Activated CD4-positive, alpha-beta T cell treated with anti-CD3 and anti-CD28 coated beads, Interleukin-2, amount 50 U/mL, for 1 hour (primary cell): ENCODE measurements at places on chromosomes 16 and 17.

GRCh38 chr17:76996741-76997694 lies 128.8 kb downstream of the MGAT5B start:
- DNase-seq = no peak

DNA sequence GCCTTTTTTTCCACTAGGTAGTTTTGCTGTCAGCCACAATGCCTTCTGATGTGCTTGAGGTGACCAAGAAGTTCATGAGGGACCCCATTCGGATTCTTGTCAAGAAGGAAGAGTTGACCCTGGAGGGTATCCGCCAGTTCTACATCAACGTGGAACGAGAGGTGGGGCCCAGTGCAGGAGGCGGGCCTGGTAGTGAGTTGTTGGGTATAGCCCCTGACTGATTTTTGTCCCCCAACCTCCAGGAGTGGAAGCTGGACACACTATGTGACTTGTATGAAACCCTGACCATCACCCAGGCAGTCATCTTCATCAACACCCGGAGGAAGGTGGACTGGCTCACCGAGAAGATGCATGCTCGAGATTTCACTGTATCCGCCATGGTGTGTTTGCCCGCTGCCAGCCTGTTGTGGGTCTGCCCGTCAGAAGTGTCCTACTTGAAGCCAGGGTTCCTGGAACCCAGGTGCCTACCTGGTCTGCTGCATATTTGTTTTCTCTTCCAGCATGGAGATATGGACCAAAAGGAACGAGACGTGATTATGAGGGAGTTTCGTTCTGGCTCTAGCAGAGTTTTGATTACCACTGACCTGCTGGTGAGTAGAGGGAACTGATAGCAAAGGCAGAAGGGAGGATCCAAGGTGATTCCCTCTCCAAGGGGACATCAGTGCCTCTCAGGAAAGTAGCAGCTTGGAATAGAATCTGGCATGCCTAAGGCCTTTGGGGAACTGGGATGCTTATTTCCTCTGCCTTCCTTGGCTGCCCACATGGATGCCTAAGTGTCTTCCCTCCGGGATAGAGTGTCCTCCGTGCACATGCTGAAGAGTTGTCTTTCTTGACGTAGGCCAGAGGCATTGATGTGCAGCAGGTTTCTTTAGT lies 1.9 kb upstream of the CD68 start:
- no peak for DNase-seq

GRCh38 chr16:84864326-84864955 lies 44.7 kb downstream of the CRISPLD2 start:
- no peak for DNase-seq

- DNase-seq = no peak
Measured at GRCh38 chr16:28823291-28823872, 583 bp downstream of the ATXN2L start.

- DNase-seq = no peak
Measured at GRCh38 chr17:34579979-34580684, 750 bp downstream of the TMEM132E start.

- DNase-seq = no peak
Measured at GRCh38 chr17:57766318-57766943, 21.3 kb upstream of the CCDC182 start.

DNA sequence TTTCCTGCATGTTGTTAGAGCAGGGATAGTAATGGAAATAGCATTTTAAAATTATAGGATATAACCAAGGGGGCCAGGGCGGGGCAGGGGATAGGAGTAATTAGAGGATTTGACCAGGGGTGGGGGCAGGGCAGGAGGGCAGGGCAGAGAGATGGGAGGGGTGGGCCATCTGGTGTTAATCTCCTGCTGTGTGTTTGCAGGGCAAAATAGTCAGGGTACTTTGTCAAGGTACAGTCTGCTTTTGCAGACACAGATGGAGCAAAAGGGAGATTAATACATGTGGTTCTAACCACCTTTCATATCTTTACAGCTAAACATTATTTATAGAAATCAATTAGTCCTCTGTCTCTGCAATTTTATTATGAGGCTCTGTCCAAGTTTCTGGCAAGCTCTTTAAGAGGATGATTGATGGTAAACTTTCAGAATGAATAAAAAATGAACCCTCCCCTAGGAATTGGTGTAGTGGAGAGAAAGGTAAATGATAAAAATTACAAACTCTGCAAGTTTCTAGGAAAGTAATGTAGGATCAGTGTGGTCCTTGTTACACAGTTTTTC lies 6.6 kb downstream of the ANKFN1 start:
- DNase-seq = no peak

GRCh38 chr16:29974291-29975133 lies 844 bp downstream of the TAOK2 start:
- DNase-seq = no peak

GRCh38 chr16:12646490-12647274 lies 157.0 kb downstream of the CPPED1 start:
- no peak for DNase-seq

DNA sequence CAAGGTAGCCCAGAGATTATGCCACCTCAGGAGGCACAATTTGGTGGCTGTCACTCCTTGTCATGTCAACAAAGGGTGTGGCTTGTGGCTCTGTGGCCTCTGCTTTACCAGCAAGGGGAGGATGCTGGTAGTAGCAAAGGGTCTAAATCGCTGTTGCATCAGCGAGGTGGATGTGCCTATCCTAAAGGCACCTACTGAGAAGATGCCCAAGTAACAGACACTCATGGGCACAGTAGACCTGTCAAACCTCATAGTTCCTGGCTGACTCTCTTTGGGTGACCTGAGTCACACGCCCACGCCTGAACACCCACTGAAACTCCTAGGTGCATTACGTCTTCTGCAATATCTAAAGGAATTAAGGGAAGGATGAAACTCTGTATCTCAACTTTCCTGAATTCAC lies 139.5 kb downstream of the PRKCB start:
- no peak for DNase-seq

- no peak for DNase-seq
Measured at GRCh38 chr16:85466304-85466700, 146.8 kb upstream of the GSE1 start.

- no peak for DNase-seq
Measured at GRCh38 chr17:42253578-42253977, 22.6 kb downstream of the STAT5B start.

DNA sequence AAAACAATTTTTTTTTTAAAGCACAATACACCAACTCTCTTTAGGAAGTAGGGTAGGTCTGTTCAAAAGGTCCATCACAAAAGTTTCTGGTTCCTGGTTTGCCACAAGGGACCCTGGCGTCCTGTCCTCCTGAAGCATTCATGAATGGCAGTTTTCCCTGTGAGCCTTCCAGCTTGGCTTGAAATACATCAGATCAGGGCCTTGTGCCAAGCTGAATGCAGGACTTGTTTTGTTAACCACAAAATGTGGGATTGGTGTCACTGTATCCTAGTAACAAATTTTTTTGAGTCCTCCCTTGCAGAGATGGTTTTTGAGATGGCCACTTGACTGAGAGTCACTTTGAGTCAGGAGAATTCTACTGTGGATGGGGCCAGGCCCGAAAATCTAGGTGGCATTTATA lies 3.9 kb downstream of the GNAO1 start:
- no peak for DNase-seq

DNA sequence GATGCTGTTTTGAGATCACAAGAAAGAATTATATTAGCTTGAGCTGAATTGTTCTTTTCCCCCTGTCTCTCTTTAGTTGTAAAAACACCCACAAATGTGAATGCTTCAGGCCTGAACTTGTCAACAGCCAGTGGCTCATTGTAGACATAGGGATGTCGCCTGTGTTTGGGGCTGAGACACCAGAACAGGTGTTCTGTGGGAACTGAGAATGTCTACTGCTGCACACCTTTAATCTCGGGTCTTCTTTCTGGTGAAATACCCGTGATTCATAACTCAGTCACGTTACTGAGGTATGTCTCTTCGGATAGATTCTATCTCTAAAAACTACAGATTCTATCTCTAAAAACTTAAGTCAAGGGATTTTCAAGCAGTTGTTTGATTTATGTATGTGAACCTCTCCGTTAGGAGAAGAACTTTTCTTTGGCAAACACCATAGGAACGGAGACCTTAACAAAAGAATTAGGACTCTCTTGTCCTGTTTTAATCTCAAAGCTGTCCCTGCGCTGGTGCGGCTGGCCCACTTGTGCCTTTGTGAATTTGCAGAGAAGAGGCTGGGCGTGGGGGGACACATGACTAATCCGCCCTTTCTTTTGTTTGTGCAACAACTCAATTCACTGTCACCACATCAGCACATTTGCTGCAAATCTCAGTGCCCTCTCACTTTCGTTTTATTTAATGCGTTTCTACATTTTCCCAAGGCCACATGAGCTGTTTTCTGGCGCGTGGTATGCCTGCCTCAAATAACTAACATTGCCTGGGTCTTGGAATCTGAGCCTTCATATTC lies 643.0 kb downstream of the MAF start:
- no peak for DNase-seq

- DNase-seq = peak; percentile 16
Measured at GRCh38 chr17:6420173-6420641, 14.7 kb downstream of the AIPL1 start.

DNA sequence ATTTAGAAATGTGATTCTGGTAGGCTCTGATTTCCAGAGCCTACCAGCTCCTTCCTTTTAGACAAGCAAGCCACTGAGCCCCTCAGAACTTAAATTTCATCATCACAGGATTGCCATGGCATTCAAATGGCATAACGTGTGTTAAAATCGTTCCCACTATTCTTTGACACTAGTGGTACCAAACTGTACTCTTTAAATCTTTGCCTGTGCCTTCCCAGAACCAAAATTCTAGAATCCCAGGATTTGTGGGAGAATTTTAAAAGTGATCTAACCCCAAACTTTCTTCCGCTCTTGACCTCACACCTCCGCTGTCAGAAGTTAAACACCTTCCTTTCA lies 287 bp upstream of the INTS2 start:
- no peak for DNase-seq

DNA sequence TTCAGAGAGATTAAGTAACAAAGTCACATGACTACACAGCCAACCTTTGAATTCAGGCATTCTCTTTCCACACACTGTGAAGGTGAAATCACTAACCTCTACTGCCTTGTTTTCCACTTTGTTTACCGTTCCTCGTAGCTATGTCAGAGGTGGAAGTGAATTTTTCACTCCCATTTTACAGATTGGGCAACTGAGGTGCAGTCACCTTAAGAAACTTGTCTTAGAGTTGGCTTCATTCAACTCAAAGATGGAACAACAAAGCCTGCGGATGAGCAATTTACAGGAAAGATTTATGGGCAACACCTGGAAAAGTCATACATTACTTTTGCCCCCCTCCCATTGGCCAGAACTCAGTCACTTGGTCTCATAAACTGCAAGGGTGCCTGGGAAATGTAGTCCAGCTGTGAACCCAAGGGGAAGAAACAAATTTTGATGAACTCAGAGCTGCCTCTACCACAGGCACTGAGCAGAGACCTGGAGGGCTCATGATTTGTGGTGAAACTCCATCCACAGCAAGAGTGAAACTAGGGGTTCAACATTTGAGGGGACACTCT lies 784.6 kb upstream of the EEF2KMT start:
- DNase-seq = no peak

GRCh38 chr17:48618256-48618896 lies 3.3 kb upstream of the HOXB8 start:
- peak; percentile 84 for DNase-seq

- no peak for DNase-seq
Measured at GRCh38 chr17:83202002-83203000, 122.9 kb downstream of the METRNL start.

- DNase-seq = no peak
Measured at GRCh38 chr16:48946686-48947370, 334.8 kb downstream of the CBLN1 start.

DNA sequence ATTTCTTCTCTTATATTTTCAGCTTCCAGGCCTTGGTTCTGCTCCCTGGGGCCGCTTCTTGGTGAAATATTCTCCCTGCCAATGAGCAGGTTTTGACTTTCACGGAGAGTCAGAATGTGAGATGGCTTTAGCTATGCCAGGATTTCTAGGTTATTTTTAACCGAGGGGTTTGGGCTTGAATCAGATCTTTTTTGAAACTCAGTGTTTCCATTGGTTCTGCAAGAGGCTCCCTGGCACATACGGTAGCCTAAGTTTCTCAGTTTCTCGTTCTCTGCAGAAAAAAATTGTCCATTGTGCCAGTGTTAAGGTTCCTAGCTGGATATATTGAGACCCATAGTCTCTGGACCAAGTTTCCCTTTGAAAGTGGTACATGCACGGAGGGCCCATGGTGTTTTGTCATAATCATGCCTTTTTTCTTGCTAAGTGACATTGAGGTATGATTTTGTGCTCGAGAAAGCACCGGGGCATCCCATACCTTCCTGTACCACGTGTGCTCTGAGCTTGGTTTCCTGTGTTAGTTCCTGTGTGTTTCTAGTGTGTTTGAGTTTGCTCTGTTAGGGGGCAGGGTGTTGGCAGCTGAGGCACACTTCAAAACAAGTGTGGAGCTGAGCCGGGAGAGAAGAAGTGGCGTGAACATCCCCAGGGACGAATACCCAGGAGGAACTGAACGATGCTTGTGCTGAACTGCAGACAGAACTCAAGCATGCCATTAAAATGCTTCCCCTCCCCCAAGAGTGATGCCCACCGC lies 127.2 kb downstream of the HS3ST3B1 start:
- DNase-seq = peak; percentile 21

DNA sequence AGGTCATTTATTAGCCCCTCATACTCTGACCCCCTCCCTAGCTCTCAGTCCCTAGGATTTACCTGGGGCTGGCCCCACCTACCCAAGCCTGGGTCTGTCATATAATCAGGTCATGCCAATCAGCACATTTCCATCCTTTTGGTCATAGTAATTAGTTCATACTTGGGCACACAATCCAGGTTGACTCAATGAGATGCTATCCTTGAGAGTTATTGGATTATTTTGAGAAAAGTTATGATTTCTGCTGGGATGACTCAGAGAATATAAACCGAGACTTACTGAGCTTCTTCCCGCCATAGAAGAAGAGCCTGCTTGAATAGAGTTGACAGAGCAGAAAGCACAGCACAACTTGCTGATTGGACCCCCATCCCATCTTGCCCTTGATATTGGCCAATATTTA lies 331.5 kb downstream of the CBLN1 start:
- no peak for DNase-seq

- DNase-seq = no peak
Measured at GRCh38 chr17:49573510-49574322, 2.0 kb upstream of the NXPH3 start.

DNA sequence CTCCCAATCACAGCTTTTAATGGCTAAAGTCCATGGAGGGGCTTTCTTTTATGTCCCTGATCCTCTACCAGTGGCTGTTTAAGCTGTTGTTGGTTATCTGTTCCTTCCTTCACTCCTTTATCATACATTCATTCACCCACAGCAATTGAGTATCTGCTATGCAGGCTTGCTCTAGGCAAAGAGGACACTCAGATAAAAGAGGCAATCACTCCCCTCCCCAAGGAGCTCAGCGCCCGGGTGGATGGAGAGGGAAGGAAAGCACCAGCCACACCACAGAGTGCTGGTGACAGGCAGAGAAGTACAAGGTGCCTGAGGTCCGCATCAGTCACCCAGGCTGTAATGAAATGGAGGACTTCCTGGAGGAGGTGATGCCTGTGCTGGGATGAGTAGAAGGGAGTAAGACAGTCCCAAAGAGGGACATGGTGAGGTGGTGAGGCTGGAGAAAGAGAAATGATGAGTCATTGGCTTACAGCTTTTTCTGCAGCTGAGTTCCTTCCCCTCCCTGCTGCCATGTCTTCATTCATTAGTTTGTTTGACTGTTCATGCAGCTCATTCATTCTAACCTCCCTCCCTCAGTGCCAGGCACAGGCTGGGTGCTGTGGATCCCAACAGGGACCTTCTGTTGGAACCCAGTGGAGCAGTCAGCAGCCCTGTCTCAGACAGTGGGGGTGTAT lies 12.8 kb upstream of the NGFR start:
- no peak for DNase-seq
